ENCODE measurements at places on chromosomes 5 and 9.

- DNase-seq = no peak
Measured at GRCh38 chr5:5558638-5559527, 136.4 kb downstream of the ICE1 start.

DNA sequence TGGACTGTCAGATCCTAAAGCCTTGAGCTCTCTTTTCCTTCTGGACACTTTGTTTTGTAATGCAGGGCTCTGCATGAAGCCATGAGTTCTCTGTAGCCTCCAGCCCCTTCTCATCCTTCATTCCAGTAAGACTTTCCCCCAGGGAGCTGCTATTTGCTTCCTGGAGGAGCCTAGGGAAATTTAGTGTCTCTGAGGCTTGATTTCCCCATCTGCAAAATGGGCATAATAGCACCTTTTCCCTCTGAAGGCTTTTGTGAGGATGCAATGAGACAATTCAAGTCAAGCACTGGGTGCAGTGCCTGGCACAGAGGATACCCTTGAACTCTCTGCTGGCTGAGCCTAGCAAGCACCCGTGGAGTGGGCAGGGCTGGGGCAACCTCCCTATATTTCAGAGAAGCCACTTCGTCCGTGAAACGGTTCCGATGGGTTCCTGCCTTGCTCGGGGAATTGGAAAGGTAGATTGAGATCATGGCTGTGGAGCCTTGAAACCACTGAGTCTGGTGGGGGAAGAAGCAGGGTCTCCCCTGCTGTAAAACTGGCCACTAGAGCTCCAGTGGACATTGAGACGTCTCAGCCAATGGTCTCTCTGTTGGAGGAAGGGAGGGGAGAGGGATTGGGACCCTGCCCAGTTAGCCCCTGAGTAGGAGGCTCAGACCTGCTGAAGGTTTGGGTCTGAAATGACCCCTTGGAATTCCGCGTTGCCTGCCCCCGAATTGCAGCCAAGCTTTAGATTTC lies 14.3 kb upstream of the DAB2IP start:
- DNase-seq = no peak

DNA sequence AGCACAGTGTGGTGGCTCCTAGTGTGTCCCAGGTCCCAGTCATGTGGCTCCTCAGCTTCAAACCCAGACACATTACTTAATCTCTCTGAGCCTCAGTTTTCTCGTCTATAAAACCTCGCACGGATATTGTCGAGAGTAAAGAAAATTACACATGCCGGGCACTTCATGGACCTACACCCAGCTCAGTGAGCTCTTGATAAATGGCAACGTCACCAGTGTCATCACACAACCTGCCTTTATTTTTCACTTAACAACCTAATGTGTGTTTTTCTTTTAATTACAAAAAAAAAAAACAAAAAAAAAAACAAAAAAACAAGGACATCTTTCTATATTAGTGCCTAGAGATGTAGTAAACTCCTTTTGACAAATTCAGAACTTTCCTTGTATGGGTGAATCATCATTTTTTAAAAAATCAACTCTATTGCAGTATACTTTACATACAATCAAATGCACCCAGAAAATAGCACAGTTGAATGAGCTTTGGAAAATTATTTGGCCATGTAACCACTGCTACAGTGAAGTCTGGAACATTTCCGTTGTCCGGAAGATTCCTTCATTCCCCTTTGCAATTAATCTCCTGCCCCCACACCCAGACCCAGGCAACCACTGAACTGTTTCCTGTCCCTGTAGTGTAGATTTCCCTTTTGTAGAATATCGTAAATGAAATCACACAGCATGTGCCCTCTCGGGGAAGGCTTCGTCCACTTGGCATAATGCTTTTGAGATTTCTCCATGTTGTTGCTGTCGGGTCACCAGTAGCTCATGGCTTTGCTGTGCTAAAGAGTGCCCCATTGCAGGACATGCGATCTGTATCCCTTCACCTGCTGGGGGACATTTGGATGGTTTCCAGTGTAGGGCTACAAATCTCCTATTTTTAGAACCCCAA lies 100.4 kb upstream of the LARP1 start:
- DNase-seq = no peak

DNA sequence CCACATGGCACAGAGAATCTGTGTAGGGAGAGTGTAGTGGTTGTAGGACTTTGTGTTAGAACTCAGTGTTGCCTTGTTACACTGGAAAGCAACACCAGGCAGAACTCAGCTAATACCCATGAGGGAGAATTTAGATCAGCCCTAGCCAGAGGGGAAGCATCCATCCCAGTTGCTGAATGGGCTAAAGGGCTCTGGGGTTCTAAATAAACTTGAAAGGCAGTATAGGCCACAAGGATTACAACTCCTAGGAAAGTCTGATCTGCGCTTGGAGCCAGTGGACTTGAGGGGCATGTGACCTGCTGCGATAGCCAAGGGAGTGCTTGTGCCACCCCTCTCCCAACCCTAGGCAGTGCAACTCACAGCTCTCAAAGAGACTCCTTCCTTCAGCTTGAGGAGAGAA lies 26.9 kb downstream of the PTGS1 start:
- DNase-seq = no peak

DNA sequence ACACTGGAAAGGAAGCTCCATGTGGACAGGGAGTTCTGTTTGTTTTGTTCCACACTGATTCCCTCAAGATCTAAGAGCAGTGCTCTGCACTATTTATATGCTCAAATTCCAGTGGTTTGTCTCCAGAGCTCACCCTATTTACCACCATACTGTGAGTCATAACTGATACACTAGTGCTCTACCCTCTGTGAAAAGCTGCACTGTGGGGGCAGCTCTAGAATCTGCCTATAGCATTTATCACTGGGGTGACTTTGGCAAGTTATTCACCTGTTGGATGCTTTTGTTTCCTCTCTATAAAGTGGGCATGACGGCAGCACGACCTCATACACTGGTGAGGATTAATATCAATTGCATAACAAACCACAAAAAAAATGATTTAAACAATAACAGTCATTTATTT lies 307.8 kb downstream of the NR2F1-AS1 start:
- no peak for DNase-seq

DNA sequence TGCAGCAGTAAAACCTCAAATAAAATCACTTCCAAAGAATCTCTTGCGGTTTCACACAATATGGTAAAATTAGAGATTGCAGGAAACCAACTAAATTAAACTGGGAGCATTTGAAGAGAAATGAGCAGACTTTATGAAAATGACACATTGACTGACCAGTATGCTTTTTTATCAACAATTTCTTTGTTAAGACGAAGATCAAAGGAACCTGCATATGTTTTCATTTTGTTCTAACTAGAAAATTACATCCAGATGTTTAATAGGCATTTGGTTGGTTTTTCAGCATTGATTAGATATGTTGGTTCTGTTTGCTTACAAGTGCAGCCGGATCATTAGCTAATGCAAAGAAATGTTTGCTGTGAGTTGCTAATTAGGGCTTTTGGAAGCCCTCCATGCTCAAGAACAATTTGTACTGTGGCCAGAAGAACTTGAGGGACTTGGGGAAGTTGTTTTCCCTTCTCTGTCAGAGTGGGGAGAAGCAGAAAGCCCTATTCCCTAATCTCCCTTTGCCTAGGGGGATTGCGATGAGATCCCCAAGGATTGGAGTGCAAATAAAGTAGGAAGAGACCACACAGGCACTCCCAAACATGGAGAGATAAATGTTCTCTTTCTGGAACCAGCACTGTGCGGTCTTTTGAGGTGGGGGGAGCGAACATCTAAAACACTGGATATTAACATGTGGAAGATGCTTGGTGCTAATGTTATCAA lies 4.5 kb upstream of the TLE1 start:
- DNase-seq = no peak

DNA sequence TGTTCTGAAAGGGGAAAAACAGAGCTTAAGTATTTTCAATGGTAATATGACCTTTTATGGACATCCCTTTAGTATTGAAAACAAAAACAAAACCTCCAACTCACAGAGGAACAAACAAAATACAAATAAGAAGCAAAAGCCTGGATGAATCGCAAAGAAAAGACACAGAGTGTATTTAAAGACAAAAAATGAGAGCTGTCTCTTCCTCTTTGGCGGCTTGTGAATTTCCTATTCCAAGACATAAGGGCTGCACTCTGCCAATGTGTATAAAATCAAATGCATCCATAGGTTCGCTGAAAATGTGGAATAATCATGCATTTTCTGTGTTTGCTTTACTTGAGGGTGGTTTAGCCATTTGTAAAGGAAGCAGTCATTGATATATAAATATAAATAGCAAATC lies 739.3 kb upstream of the ZNF608 start:
- no peak for DNase-seq

- no peak for DNase-seq
Measured at GRCh38 chr9:98022447-98022846, 34.1 kb upstream of the NANS start.

DNA sequence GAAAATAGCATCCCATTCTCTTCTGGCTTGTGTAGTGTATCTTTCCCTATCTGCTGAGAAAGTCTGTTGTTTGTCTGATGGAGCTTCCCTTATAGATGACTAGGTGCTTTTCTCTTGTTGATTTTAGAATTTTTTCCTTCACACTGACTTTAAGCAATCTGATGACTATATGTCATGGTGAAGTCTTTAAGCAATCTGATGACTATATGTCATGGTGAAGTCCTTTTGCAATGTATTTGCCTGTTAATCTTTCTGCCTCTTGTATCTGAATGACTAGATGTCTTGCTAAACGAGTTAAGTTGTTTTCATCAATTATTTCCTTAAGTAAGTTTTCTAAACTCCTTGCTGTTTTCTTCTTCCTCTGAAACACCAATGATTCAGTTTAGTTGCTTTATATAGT lies 80.5 kb downstream of the RNF130 start:
- DNase-seq = no peak

Measured in GM13976 (cell line).